Nucleus accumbens (tissue), 56 donors: ENCODE measurements at places on chromosomes 2 and 18.

GRCh38 chr2:71965530-71965929 lies 182.1 kb downstream of the CYP26B1 start:
- no peak for DNase-seq

GRCh38 chr18:10453261-10453805 lies 1.1 kb upstream of the APCDD1 start:
- DNase-seq = no peak

- DNase-seq = no peak
These were observed 461.3 kb upstream of the FANCL start for GRCh38 chr2:58702302-58702885.

GRCh38 chr2:71499691-71500090 lies 46.3 kb downstream of the DYSF start:
- DNase-seq = no peak
